ENCODE measurements at places on chromosomes 5 and 9.

- no peak for DNase-seq
Observed at GRCh38 chr5:178083922-178084321, 29.4 kb upstream of the N4BP3 start.

DNA sequence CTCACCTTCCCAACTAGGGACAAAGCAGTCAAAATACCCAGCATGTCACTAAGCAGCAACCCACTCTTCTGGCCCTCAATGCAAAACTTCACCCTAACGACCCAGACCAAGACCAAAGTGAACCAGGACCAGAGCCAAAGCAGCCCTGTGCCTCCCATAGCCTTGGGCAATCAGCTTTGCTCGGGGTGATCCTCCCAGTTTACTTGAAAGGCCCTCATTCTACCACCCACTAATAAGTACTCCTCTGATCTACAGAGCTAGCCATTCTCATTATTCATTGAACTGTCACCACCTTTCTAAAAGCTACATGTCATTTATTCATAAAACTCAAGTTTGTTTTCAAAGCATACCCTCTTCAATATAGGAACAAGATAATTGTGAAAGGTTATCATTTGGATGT, 221.0 kb downstream of the FRMD3 start:
- no peak for DNase-seq

GRCh38 chr5:128378632-128379031, 159.4 kb downstream of the FBN2 start:
- DNase-seq: no peak

DNA sequence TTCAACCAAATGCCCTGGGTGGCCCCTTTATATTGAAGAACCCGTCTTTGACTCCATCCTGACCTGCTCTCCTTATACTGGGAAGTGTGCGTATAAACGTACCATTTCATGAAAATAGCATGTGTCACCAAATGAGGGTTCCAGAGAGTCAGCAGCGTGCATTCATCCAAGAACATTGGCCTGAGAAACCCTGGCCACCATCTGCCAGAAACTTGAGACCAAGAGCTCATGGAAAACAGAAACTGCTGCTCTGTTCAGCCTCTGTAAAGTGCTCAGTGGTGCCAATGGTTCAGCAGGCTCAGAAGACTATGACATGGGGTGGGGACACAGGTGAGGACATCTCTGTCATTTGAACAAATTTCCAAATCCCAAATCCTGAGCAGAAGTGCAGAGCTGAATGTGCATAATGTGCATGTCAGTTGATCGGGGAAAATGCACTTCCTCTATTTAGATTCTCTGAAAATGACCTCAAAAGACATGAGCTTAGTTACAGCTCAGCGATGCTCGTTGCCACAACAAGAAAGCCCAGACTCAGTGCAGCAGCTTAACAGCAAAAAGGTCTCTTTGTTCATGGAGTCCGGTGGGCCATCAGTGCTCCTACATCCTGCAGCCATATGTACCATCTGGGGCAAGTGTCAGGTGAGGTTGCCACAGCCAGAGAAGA, 176.1 kb downstream of the ATPSCKMT start:
- no peak for DNase-seq
